Anterior cingulate cortex (tissue), 58 donors: ENCODE measurements at places on chromosomes 16 and 17.
A peak's percentile ranks its signal among the peaks of the same experiment; 100 is the strongest.

DNA sequence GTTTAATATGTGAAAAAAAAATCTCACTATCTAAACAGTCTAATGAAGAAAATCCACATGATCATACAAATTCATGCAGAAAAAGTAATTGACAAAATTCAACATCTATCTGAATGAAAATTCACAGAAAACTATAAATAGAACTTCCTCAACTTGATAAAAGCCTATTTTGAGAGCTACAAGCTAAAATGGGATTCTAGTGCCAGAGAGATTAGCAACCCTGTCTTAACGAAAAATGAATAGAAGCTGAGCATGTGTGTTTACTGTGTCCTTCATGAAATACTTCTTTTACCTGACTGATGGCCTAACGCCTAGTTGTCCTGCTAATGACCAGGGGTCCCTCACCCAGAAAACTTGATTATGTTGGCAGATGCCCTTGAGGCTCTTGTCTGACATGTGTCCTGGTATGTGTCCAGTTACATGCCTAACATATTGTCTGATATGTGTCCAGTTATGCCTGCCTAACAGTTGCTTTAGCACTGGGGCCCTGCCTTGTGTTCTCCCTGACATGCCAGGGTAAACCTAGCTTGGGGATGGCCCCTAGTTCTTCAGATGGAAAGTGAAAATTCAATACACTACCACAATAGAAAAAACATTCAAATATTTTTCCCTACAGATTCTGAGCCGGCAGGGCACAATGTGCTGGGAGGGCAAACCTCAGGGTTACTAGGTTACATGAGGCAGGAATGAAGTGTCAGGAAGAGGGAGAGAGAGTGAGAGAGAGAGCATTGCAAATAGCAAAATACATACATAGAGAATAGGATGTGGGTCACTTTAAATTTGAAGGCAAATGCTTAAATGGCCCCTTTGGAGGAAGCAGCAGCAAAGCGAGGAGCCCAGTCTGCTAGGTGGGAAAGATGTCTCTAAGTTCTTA, 834.0 kb downstream of the CDH11 start:
- DNase-seq: no peak

- DNase-seq: no peak
These were observed 75.2 kb upstream of the TRAP1 start for GRCh38 chr16:3792472-3793012.

DNA sequence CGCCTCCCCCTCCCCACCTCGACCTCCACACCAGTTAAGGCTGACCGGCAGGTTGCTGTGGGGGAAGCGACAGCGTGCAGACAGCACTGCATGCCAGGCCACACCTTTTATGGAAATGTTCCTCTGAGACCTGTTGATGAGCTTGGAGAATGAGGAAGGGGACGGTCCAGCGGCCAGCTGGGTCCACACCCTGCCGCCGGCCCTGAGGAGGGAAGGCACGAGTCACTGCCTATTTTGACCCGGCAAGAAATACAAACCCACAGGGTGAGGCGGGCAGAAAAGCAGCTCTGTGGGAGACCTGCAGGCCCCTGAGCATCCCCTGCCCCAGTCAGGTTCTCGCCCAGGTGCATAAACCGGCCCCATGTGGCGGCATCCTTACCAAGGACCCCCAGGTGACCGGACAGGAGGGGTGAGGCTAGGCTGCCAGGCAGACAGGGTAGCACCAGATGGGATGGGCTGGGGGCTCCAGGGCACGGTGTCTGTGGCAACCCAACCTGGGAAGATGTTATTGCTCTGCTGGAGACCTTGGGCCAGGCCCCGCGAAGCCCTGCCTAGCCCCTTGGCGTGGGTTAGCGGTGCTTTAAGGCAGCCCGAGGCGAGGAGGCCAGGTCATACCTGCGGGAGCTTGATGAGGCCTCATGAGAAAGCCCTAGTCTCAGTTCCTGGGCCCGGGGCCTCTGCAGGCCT, 12.7 kb downstream of the NATD1 start:
- DNase-seq: no peak

DNA sequence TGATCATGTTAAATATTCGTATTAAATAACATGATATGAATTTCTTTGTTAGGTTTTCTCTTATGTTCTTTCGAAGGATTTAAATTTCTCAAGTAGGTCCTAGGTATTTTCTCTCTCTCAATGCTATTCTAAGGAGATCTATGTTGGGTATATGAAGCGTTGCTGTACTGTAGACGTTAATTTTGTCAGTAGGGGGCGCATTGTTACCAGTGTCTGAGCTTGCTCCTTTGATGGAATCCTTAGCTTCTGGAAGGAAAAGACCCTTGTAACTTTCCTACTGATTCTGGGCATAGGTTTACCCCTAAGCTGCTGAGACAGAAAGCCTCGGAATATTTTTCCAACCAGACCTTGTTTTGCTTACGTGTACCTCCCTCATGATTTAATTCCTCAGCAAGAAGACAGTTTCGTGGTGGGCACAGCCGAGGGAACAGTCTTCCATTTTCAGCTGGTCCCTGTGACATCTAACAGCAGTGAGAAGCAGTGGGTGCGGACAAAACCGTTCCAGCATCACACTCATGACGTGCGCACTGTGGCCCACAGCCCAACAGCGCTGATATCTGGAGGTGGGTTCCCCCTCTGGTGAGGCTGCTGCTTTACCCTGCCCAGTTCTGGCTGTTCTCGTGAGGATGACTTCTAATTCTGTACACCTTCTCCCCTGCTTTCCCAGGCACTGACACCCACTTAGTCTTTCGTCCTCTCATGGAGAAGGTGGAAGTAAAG, 17.9 kb downstream of the UTP4 start:
- peak; percentile 19 for DNase-seq

DNA sequence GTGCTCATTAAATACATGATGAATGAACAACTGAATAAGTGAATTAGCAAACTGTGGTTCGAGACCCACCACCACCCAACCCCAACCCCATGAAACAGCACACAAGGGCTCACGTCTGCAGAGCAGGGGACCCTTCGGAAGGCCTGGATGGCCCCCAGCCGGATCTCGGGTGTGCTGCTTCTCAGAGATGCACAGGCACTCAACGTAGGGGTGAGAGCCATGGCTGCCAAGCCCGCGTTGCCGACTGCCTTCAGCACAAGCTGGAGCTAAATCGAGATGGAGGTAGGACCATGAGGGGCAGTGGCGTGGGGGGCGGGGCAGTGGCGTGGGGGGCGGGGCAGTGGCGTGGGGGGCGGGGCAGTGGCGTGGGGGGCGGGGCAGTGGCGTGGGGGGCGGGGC, 93.2 kb downstream of the LITAF start:
- DNase-seq: no peak

DNA sequence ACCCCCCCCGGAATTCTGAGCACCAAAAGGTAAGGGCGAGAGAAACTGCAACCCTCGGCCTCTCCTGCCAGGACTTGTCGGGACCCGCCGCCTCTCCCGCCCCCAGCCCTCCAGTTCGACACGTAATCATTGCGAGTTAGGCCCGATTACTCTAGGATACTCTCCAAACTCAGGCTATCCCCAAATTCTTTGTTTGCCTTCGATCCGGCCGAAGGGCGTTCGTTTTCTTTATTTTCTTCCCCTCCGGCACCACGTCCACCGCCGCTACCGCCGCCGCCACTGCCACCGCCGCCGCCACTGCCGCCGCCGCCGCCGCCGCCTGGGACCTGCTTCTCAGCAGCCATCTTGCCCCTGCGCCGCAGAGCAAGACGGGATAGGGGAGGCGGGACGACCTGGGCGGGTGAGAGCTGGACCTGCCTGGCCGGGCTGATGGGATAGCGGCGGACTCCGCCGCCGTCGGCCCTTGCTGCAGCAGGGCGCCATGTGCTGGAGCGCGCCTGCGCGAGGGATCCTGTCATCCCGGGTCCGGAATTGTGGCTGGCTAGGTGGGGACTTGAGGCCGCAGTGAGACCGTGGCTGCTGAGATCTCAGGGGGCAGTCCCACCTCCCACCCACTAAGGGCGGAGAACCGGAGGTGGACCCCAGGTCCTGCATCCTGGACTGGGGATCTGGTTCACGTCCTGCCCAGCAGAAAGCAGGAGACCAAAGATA, at the start of gene SRP68:
SRP68 (minus strand) TSS at position 370 of the 711 bp plus-strand sequence; CDS start at position 344, 26 bp downstream.
- DNase-seq: peak; percentile 95

GRCh38 chr16:89426736-89427530, 63.4 kb downstream of the ANKRD11 start:
- DNase-seq: no peak

DNA sequence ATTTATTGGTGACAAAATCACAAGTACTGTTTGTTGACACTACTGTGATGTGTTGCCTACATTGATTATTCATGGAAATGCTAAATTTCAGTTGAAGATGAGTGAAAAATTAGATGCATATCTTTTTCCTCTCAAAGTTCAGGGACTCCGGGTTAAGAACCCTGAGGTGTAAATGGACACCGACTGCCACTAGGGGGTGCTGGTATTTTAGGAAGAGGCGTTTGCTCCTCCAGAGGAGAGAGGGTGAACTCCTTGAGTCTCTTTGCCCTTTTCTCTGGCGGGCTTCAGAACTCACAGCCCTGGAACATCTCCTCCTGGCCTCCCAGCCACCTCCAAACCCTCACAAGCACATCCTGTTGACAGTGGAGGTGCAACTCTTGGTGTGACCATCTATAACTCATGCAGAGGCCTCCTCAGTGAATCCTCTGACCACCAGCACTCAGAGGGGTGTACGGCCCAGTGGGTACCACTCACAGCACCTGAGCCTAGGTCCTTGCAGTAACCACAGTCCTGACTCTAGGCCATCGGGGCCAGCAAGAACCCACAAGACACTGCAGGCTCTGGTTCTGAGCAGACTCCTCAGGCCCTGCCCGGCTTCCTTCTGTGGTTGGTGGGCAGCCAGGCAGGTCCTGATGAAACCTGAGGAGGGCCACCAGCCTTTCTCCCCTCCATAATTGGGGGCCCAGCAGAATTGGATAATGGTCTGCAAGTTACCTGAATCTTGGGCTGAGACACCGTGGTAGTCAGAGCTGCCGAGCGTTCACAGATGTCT, 26.2 kb upstream of the PIK3R5 start:
- DNase-seq: peak; percentile 29

DNA sequence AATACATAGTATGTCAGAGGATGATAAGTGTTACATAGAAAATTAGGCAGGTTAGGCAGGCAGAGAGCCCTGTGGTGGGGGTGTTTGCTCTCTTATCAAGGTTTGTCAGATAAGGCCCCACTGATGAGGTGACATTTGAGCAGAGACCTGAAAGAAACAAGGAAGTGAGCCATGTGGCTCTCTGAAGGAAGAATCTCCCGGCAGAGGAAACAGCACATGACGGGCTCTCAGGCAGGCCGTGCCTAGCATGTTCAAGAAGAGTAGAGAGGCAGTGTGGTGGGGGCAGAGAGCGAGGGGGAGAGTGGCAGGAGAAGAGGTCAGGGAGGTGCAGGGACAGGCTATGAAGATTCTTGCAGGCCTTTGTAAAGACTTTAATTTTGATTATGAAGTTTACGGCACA, 82.0 kb upstream of the ASIC2 start:
- DNase-seq: no peak

DNA sequence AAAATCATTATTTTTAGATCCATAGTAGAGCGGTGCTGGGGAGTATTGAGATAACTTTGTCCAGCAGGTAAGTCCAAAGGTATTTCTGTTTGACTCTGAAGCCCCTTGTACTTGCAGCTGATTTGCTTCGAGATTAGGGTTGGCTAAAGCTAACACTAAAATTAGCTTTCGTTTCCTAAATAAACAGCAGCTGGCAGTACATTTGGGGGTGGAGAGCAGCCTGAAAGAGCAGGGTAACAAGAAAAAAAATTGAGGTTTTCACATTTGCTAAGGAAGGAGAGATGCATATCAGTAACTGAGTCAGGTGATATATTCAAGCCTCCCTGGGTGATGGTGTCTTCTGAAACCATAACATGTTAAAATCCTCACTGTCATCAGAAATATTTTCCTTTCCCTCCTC, 37.4 kb upstream of the TMC5 start:
- no peak for DNase-seq

DNA sequence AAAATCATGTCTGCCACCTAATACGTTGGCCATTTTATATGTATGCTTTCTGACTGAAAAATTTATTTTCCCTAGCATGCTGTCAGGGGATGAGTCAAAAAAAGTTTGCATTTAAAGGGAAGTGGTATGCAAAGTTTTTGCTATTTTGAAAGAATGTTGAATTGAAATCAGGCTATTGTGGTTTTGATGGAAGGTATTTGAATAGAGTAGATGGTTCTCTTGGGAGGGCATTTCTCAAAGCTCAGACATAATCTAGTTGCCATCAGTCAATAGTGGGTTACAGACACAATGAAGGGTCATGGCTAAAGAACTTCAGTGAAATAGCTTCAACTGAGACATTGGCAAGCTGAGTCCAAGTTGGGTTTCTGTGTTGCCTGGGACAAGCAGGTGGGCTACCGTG, 102.4 kb downstream of the MAP2K6 start:
- DNase-seq: no peak

DNA sequence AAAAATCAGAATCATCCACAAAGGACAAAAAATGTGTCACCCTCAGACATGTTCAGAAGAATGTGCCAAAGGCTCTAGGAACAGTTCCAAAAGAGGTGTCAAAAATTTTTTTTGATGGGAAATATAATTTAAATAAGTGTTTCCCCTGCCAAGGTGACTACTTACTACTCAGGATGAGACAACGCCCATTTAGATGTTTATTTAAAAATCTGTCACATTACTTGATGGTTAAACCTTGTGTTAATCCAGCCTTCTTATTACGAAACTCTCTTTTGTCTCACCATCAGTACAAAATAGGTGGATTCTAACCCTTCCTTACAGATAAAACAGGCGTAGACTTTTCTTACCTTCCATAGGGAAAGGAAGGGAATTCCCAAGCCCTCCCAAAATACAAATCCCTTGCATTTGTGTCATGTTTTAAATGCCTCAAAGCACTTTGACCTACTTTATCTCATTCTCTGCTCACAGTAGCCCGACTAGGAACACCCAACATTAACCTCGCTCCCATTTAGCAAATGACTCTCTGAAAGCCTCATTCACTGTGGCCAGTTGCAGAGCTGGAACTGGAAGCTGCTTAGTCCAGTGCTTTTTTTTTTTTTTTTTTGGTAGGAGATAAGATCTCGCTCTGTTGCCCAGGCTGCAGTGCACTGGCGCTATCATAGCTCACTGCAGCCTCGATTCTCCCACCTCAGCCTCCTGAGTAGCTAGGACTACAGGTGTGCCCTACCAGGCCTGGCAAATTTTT, 5.8 kb upstream of the GNA13 start:
- no peak for DNase-seq
